ENCODE measurements at places on chromosomes 6 and 20. TPM values are rescaled to one million over a fixed set of nuclear protein-coding genes. Genes with fewer than 3 reads are reported as not detected.

DNA sequence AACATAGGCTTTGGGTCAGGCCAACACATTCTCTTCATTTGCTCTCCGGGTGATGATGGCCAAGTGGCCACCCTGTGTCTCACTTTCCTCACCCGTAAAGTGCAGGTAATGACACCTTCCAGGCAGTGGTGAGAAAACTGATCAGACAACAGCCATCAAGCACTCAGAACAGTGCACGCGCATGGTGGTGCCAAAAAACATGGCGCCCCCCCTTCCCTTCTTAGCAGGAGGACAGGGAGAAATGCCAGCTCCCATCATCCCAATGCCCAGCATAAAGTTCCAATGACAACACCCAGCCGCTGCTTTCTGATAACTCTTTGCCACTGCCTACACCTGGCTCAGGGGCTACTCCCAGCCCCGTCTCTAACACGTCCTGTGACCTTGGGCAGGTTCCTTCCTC is 8.4 kb downstream of the BPIFB1 start:
- no peaks in the 10 kb centered on the region for H3K4me1 ChIP-seq
- no peak overlapping the region for H3K4me3 ChIP-seq
- no peak for DNase-seq
- H3K27ac ChIP-seq, result no peak overlapping the region

GRCh38 chr6:111672761-111673450 is 67.2 kb upstream of the TRAF3IP2 start:
- peaks cover 11% of the 10 kb centered on the region for H3K4me1 ChIP-seq
- no peak overlapping the region for H3K27ac ChIP-seq
- no peak overlapping the region for H3K4me3 ChIP-seq
- DNase-seq, result no peak

DNA sequence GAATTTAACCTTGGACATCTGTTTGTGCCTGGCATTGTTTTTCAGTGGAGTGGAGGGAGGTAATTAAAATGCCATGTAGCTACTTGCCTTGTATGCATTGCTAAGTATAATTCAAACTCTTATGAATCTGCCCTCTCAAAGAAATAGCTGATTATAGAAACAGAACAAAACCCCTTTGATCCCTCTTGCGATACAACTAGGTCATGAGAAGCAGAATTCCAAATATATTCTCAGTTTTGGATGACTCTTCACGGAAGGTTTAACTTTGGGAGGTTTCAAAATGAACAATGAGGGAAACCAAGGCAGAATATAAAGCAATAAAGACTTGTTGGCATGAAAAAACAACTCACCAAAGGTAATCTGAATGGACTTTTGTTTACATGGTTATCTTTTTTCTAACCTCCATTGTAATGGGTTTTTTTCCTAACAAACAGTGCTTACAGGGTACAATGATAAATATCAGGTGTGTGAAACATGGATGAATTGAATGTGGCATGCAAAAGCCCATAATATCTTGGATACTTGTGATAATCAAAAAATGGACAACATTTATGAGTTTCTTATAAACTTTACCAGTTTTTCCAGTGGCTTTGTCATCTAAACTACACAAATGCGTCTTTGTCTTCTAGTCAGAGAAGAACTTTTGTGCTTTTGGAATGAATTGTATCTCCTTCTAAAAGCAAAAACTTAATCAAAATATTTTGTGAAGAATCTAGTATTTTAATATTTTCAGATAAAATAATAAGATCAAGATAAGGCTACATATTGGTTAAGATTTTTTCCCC is 15.7 kb upstream of the HEY2 start:
- no peak for DNase-seq
- H3K36me3 ChIP-seq, result no peaks in the 10 kb centered on the region
- no peak overlapping the region for H3K4me3 ChIP-seq
- no peaks in the 10 kb centered on the region for H3K27me3 ChIP-seq
- no peak overlapping the region for H3K27ac ChIP-seq
- H3K4me1 ChIP-seq, result no peaks in the 10 kb centered on the region

DNA sequence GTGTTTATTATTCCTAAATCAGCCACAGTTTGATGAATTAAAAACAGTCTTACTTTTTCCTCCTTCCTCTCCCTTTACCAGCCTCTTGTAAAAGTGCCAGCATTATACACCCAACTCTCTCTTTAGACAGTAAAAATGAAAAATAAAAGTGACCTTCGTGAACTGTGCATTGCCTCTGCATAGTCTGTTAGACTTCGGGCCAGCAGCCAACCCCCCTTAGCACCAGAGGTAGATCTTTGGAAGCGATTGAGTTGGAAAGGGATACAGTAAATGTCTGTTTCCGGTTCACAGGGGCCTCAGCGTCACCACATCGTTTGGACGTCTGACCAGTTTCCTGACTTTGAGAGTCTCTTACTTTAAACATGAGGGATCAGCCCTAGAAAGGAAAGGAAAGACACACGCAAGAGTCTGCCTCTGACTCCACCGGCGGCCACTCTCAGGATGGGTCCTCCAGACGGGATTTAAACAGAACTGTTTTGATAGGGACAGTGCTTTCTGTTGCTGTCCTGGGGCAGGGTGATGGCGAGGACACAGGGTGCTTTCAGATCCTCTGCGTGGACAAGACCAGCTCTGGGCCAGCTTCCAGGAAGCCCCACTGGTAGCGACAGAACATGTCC is 206.6 kb upstream of the PREP start:
- H3K4me3 ChIP-seq, result no peak overlapping the region
- H3K36me3 ChIP-seq, result no peaks in the 10 kb centered on the region
- peaks cover 6% of the 10 kb centered on the region for H3K4me1 ChIP-seq
- DNase-seq, result peak; percentile 44
- H3K27ac ChIP-seq, result peak overlapping the region; percentile 5
- H3K27me3 ChIP-seq, result no peaks in the 10 kb centered on the region

GRCh38 chr20:9411833-9412232 is 102.6 kb upstream of the LAMP5 start:
- no peaks in the 10 kb centered on the region for H3K36me3 ChIP-seq
- DNase-seq, result no peak
- no peak overlapping the region for H3K4me3 ChIP-seq
- no peaks in the 10 kb centered on the region for H3K27me3 ChIP-seq
- peaks cover 7% of the 10 kb centered on the region for H3K4me1 ChIP-seq
- H3K27ac ChIP-seq, result no peak overlapping the region

GRCh38 chr6:37897818-37898515 is 78.4 kb downstream of the ZFAND3 start:
- no peak overlapping the region for H3K27ac ChIP-seq
- no peaks in the 10 kb centered on the region for H3K36me3 ChIP-seq
- no peaks in the 10 kb centered on the region for H3K4me1 ChIP-seq

DNA sequence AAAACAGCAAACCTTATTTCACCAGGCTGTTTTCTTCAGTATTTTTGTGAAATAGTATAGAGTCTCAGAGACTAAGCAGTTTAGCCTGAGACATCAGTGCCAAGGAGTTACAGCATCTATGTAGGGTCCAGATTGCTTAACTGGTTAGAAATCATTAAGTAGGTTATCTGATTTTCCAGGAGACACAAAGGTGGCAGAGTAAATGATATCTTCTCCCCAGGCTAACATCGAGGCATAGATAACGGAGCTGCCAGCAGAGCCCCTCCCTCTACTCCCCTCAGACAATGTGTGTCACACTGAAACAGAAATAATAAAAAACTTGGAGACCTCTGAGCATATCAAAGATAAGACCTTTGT is 473.0 kb upstream of the CITED2 start:
- no peak overlapping the region for H3K4me3 ChIP-seq
- no peak overlapping the region for H3K27ac ChIP-seq
- H3K4me1 ChIP-seq, result peaks cover 12% of the 10 kb centered on the region
- no peaks in the 10 kb centered on the region for H3K27me3 ChIP-seq
- H3K36me3 ChIP-seq, result no peaks in the 10 kb centered on the region

DNA sequence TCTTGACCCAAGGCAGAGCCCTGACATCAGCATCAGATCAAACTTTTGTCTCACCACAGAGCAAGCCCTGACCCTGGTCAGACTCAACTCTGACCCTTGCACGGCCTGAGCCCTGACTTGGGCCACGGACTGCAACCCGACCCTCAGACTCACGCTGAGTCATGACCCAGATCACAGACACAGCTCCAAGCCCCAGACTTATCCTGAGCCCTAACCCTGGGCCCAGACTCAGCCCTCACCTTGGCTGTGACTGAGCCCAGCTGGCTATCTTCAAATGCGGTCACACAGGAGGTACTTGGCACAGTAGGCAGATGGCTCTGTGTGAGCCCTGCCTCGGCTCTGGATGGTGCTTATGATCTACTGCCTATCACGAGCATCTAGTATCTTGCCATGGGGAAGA is 602.3 kb downstream of the PTPRT start:
- no peak overlapping the region for H3K4me3 ChIP-seq
- H3K36me3 ChIP-seq, result no peaks in the 10 kb centered on the region
- no peak overlapping the region for H3K27ac ChIP-seq
- H3K4me1 ChIP-seq, result no peaks in the 10 kb centered on the region

KIF6 gene
- 0.06 TPM for total RNA-seq

SAMD10 gene
- 4.8 TPM for total RNA-seq

DEF6 gene
- 5.7 TPM for total RNA-seq

Data from heart left ventricle (tissue), 16 donors.